CD8-positive, alpha-beta memory T cell (primary cell): ENCODE measurements at places on chromosomes 3 and 15.
A peak's percentile ranks its signal among the peaks of the same experiment; 100 is the strongest.

DNA sequence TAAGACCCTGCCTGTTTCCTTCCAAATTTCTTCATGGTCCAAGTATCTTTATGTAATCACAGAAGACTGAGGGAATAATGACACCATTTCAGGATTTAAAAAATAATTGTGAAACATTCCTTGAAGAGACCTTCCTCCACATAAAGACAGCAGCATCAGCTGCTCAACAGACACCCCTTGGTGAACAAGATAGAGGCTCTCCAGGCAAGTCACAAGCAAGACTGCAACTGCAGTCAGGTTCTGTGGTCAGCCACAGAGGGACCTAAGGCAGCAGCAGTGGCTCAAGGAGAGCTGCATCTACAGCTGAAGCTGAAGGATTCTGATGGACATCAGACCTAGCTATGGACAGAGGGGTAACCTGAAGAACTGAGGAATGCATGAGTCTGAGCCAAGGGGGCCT is 97.2 kb upstream of the C3orf80 start:
- no peaks in the 10 kb centered on the region for H3K36me3 ChIP-seq
- H3K4me3 ChIP-seq, result no peak overlapping the region
- H3K4me1 ChIP-seq, result no peaks in the 10 kb centered on the region
- DNase-seq, result no peak

GRCh38 chr3:194215392-194215791 is 79.4 kb downstream of the HES1 start:
- H3K4me3 ChIP-seq, result no peak overlapping the region
- H3K36me3 ChIP-seq, result no peaks in the 10 kb centered on the region
- no peak for DNase-seq
- no peaks in the 10 kb centered on the region for H3K4me1 ChIP-seq
- H3K27me3 ChIP-seq, result no peaks in the 10 kb centered on the region

- no peak overlapping the region for H3K4me3 ChIP-seq
- no peaks in the 10 kb centered on the region for H3K27me3 ChIP-seq
- no peak for DNase-seq
- no peaks in the 10 kb centered on the region for H3K4me1 ChIP-seq
- H3K36me3 ChIP-seq, result no peaks in the 10 kb centered on the region
Observed at GRCh38 chr3:98917608-98918007, 16.1 kb upstream of the DCBLD2 start.

- H3K27me3 ChIP-seq, result no peaks in the 10 kb centered on the region
- H3K4me3 ChIP-seq, result no peak overlapping the region
- no peak overlapping the region for H3K27ac ChIP-seq
- no peaks in the 10 kb centered on the region for H3K36me3 ChIP-seq
Observed at GRCh38 chr3:113698956-113699355, 2.5 kb upstream of the USF3 start.

DNA sequence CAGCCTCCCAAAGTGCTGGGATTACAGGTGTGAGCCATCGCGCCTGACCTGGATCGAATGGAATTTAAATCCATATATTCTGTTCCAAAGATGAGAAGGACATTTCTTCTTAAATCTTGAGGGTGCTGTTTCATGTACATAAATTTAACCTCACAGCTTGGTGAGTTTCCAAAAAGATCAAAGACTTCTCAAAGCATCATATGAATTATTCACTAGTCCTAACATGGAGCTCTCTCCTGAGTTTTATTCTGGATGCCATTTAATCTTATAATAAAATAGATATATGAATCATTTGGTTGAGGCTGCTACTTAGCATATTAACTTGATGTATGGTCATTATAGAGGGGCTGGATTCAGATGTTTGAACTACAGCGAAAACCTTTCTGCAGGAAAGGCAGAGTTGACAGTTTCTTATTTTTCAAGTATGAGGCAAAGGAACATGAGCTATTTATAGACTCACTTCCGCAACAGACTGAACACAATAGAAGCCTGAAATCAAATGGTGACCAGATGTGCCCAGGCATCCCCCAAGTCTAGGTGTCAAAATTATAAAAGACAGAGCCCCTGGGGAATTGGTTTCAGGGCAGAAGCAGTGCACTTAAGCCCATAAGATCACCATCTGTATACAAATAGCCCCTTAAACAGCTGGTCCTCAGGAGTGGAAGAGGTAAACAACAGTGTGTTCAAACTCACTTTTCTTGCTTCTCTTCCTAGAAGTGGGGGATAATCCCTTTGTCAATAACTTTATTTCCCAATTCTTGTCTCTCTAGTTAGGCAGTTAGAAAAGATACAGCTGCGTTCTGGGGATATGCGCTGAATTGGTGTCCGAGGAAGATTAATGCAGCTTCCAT is 29.7 kb downstream of the STARD9 start:
- H3K27me3 ChIP-seq, result no peaks in the 10 kb centered on the region
- no peak overlapping the region for H3K27ac ChIP-seq
- no peaks in the 10 kb centered on the region for H3K36me3 ChIP-seq

- H3K4me1 ChIP-seq, result peaks cover 35% of the 10 kb centered on the region
- H3K27me3 ChIP-seq, result no peaks in the 10 kb centered on the region
- H3K4me3 ChIP-seq, result peak overlapping the region; percentile 92
- no peak for DNase-seq
- H3K27ac ChIP-seq, result peak overlapping the region; percentile 93
- no peaks in the 10 kb centered on the region for H3K36me3 ChIP-seq
Observed at GRCh38 chr15:60477916-60478565, 901 bp downstream of the ICE2 start.

- H3K4me3 ChIP-seq, result no peak overlapping the region
- DNase-seq, result no peak
- H3K27ac ChIP-seq, result no peak overlapping the region
- no peaks in the 10 kb centered on the region for H3K27me3 ChIP-seq
- H3K36me3 ChIP-seq, result no peaks in the 10 kb centered on the region
- no peaks in the 10 kb centered on the region for H3K4me1 ChIP-seq
Observed at GRCh38 chr3:67884345-67884744, 229.9 kb upstream of the SUCLG2 start.

GRCh38 chr15:100279446-100279845 is 62.3 kb downstream of the ADAMTS17 start:
- no peak for DNase-seq
- H3K4me3 ChIP-seq, result no peak overlapping the region
- H3K27me3 ChIP-seq, result no peaks in the 10 kb centered on the region
- H3K27ac ChIP-seq, result no peak overlapping the region

DNA sequence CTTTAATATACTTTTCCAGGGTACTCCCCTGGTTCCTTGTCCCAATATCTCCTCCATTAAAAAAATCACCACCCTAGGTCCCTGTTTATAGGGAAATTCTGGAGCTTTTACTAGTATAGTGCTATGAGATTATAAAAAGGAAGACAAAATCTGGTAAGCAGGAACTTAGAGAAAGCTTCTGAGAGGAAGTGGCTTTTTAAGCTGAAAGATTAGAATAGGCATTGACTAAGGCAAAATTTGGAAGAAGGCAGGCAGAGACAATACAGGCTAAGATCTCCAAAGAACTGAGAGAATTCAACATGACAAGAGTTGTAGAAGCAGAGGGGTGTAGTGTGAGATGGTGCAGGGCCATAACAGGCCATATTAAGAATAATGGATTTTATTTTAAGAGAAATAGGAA is 25.8 kb downstream of the SGO1 start:
- H3K4me1 ChIP-seq, result peaks cover 15% of the 10 kb centered on the region
- no peaks in the 10 kb centered on the region for H3K27me3 ChIP-seq
- no peaks in the 10 kb centered on the region for H3K36me3 ChIP-seq
- no peak overlapping the region for H3K27ac ChIP-seq

DNA sequence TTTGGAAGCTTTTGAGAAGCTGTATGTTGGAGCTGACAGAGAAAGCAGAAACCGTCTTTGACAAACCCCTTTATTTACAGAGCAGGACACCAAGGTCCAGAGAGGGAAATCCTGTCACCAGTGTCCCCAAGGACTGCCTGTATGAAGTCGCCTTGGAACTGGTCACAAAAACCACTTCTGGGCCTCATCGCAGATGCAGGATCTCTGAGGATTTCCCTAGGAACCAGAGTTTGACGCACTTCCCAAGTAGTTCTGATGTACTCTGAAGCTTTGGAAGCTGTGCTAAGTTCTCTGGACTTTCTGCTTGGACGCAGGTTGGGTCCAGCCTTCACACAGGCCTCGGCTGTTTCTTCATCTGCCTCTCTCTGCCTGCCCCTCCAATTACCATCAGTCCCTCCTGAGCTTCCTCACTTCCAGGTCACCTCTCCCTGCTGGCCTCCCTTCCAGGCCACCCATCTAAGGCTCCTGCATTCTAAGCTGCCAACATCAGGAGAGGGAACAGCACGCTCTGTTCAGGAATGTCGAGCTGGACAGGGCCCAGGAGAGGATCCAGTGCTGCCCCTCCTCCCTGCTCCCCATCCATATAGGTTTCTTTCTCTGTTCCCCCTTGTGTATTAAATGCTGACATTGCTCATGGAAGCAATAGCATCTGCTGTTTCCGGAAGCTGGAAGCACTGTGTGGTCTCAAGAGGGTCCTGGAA is 270.8 kb downstream of the OPA1 start:
- no peaks in the 10 kb centered on the region for H3K36me3 ChIP-seq
- no peak for DNase-seq
- no peaks in the 10 kb centered on the region for H3K4me1 ChIP-seq
- no peak overlapping the region for H3K27ac ChIP-seq
- no peak overlapping the region for H3K4me3 ChIP-seq

DNA sequence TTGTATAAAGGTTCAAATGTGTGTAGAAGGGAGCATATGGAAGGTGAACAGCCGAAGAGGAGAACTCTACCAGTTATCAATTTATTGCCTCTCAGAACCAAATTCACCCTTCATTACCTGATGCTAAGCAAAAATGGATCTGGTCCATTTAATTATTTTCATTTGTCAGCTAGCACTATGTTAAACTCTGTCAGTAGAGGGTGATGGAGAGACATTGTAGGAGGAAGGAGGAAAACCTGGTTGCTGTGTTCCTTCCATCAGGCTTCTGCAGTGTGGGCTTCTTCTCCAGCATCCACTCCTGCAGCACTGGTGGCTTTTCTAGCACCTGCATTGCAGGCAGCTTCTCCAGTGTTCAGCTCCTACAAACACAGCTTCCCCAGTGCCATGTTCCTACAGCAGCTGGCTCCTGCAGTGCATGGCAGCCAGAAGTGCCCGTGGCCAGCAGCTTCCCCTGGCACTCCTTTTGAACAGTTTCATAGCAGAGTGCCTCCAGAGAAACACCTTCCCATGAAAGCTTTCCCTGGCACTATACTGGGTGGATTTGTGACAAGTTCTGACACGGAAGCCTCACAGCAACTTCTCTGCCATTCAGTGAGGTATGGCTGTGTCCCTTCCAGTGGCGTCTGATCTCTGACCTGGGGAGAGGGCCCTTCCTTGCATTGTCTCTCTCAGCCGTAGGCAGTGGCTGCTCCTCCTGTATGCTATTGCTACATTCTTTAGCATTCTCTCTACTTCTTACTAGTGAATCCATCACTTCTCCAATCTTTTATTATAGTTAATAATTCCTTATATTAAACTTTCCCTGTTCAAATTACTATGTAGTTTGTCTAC is 14.6 kb upstream of the IL17RD start:
- H3K36me3 ChIP-seq, result no peaks in the 10 kb centered on the region
- no peak for DNase-seq
- no peaks in the 10 kb centered on the region for H3K4me1 ChIP-seq
- H3K4me3 ChIP-seq, result no peak overlapping the region
- H3K27me3 ChIP-seq, result no peaks in the 10 kb centered on the region

DNA sequence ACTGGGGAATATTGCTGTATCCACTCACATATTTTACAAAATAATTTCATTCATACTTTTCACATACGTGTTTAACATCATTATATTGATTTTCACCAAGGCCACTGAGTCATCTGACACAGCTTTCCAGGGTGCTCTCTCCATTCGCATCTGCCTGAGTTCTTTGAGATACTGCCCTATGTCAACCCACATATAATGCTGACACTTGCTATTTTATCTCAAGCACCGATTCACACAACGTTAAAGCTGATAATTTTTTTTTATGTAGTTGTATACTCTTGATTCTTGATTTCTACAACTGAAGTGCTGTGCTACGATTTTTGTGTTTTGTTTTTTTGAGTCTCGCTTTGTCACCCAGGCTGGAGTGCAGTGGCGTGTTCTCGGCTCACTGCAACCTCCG is 249.8 kb upstream of the CDIN1 start:
- no peaks in the 10 kb centered on the region for H3K36me3 ChIP-seq
- H3K4me1 ChIP-seq, result no peaks in the 10 kb centered on the region
- H3K27ac ChIP-seq, result no peak overlapping the region
- no peak overlapping the region for H3K4me3 ChIP-seq

DNA sequence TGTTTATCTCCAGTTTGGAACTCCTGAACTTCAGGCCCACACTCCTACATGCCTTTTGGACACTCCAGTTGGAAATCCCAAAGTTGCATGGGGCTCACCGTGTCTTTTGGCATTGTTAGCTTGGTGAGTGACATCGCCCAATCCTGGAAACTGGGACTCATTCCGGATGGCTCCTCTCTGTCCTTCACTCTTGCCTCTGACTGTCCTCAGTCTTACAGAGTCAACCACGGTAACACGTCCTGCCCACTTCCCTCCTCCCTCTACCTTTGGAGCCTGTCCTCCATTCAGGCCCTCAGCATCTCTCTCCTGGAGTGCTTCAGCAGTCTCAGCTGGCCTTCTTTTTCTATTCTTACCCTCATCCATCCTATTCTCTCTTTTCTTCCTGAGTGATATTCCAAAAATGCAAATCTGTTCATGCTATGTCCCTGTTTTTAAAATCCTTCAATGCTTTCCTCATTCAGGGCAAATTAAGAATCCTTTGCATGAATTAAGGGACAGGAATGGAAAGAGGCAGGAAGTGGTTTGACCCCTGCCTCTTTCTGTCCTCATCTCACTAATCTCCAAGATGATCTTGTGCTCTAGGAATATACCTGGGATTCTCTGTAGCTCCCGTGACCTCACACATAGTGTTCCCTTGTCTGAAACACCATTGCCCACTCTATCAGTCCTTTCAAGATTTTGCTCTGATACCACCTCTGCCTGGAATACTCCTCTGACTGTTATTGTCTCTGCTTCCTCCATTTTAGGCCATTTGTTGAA is 42.5 kb downstream of the LPP start:
- H3K36me3 ChIP-seq, result no peaks in the 10 kb centered on the region
- H3K27ac ChIP-seq, result no peak overlapping the region
- no peaks in the 10 kb centered on the region for H3K4me1 ChIP-seq

- no peak for DNase-seq
- H3K27me3 ChIP-seq, result no peaks in the 10 kb centered on the region
- H3K4me3 ChIP-seq, result no peak overlapping the region
- H3K36me3 ChIP-seq, result peaks cover 1% of the 10 kb centered on the region
- peaks cover 16% of the 10 kb centered on the region for H3K4me1 ChIP-seq
Observed at GRCh38 chr3:51999846-52000245, 4.2 kb upstream of the RPL29 start.

GRCh38 chr15:64351265-64351664 is 4.7 kb downstream of the CSNK1G1 start:
- H3K36me3 ChIP-seq, result no peaks in the 10 kb centered on the region
- no peak overlapping the region for H3K4me3 ChIP-seq
- no peaks in the 10 kb centered on the region for H3K27me3 ChIP-seq
- H3K4me1 ChIP-seq, result peaks cover 9% of the 10 kb centered on the region

DNA sequence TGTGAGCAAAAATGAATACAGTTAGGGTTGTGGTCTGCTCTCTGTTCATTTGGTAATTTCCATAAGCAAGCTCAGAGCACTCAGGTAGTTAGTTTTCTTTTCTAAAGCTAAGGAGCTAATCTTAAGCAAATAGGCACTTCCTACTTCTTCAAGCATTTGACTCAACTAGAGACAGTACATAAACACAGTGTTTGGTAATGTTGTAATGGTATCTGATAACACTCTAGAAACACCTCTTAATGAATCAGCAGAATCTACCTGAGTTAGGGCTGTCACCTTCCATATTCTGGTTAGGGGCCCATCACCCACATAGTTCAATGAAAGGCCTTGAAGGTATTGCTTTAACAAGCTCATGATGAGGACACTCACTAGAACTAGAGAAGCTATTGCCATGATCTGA is 83.1 kb downstream of the PLCH1 start:
- no peaks in the 10 kb centered on the region for H3K36me3 ChIP-seq
- no peaks in the 10 kb centered on the region for H3K27me3 ChIP-seq
- DNase-seq, result no peak
- no peaks in the 10 kb centered on the region for H3K4me1 ChIP-seq
